A549 treated with dexamethasone at 1 μM for 4 hours (cell line): ENCODE measurements at places on chromosomes 12 and 14. TPM values are rescaled to one million over a fixed set of nuclear protein-coding genes. Genes with fewer than 3 reads are reported as not detected.

Gene CSAD
- total RNA-seq: 4.1 to 8.3 TPM (median 7.0 TPM) in 5 replicates

Gene POLE2
- total RNA-seq: 12.2 to 15.7 TPM (median 13.4 TPM) in 5 replicates

Gene SLC7A8
- 2.1 to 3.2 TPM (median 2.8 TPM) in 5 replicates for total RNA-seq

Gene TC2N
- 0.74 to 1.0 TPM (median 0.82 TPM) in 5 replicates for total RNA-seq

Gene OTUB2
- total RNA-seq: 2.5 to 3.7 TPM (median 3.1 TPM) in 5 replicates
